ENCODE measurements at places on chromosomes 6 and 20.

- no peak for DNase-seq
Observed at GRCh38 chr6:169785566-169785965, 34.1 kb downstream of the ERMARD start.

- DNase-seq, result no peak
Observed at GRCh38 chr6:1940381-1940780, 305.0 kb downstream of the GMDS start.

DNA sequence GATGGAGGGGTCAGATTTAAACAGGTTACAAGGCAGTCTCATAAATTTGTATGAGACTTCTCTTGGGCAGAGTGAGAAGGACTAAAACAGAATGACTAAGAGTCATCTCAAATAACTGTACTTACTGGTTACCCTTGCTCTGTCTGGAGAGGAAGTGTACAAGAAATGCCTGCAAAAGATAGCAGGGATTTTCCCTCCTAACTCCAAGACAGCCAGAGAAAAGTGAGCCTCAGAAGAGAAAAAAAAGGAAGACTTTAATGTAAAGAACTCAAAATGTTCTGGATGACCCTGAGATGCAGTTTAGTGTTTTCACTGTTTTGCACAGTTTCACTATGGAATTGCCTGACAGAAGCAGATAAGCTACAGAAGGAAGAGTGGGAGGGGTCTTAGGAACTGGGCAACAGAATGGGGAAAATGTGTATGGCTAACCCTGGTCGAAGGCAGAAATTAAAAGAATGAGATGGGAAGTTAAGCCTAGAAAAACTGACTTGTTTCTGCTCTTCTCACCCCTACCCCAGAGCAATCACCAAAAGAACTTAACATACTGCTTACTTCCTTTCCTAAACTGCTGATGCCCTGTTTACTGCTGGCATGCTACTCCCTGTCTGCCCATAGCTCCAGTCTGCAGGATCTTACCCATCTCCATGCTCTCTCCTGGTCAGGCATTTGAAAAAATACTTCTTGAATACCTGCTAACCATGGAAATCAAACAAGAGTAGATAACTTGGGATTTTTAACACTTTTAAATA is 98.1 kb upstream of the MARCKS start:
- no peak for DNase-seq

DNA sequence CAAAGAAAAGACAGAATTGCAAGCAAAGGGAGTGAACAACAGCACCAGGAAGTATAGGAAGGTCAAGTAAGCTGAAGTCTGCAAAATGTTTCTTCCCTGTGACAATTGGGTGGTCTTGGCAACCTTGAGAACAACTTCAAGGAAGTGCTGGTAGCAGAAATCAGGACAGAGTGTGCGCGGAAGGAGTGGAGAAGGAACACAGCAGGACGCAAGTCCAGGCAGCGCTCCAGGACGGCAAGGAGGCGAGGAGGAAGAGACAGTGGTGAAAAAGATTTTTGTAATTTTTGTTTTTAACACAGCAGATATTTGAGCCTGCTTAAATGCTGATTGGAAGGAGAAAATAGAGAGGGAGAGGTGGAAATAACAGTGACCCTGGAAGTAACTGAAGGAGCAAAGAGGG is 141.7 kb downstream of the F13A1 start:
- DNase-seq, result no peak

- DNase-seq, result no peak
Observed at GRCh38 chr6:8375916-8376315, 59.4 kb downstream of the SLC35B3 start.

DNA sequence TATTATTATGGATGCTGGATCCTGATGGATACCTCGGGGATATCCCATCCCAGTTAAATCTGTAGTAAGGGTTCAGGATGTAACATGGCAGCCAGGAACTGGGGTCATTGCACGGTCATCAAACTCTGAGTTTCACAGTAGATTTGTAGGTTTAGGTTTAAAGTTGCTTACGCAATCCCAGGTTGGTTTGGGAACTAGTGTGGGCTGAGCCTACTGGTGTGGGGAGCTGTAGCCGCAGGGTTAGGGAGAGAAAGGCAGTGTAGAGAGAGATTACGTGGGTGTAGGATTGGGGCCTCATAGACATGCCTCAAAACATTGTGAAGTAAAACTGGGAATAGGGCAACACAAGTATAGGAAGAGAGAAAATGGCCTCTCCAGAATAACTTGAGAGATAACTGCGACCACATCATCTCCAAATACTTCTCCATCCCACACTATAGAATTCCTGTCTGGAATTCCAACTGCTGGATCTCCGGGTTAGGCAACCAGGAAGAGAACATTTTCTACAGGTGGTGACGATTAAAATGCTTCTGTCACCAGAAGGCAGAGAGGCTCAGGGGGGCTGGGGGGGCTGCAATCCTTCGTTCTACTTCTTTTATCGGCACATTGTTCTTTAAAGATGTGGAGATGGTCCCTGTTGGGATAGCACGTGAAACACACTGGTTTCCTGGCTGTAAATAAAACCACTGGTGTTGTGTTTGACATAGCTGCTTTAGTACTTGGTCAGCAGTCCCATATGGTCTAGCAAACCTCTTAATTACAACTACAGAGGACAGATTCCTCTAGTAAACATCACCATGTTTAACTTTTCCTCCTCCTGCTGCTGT is 44.9 kb upstream of the TMEM170B start:
- DNase-seq, result no peak
